Right lobe of liver (tissue), 6 donors: ENCODE measurements at places on chromosomes 16 and 17. TPM values are rescaled to one million over a fixed set of nuclear protein-coding genes. Genes with fewer than 3 reads are reported as not detected.

GRCh38 chr17:45108595-45109521, 23.5 kb downstream of the PLCD3 start:
- DNase-seq, result no peak

- no peak for DNase-seq
These were observed 7.3 kb upstream of the GAS7 start for GRCh38 chr17:10205549-10206185.

DNA sequence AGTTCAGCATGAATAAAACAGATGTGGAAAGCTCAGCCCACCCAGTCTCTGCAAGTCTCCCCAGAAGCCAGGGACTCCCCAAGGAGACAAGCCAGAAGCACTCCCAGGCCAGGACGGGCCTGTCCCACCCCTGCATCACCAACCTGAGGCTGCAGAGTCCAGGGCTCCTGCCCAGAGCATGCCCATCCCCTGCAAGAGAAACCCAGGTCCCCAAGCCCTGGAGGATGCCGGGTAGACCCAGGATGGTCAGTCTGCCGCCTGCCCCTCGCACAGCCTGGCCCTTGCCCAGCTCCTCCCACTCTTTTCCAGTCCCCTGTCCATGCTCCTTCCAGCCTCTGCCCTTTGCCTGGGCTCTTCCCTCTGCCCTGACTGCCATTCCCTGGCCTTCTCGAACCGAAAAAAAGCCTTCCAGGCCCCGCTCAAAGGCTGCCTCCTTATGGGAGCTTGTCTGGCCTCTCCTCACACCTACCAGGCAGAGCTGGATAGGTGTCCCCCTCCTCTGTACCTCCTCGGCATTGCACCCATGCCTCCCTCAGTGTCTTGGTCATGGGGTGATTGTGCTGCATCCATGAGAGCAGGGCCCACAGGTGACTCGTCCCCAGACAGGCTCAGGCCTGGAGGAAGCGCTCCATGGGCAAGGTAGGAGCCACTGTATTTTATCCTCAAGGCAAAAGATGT, 44.8 kb downstream of the BEAN1 start:
- DNase-seq, result no peak

DNA sequence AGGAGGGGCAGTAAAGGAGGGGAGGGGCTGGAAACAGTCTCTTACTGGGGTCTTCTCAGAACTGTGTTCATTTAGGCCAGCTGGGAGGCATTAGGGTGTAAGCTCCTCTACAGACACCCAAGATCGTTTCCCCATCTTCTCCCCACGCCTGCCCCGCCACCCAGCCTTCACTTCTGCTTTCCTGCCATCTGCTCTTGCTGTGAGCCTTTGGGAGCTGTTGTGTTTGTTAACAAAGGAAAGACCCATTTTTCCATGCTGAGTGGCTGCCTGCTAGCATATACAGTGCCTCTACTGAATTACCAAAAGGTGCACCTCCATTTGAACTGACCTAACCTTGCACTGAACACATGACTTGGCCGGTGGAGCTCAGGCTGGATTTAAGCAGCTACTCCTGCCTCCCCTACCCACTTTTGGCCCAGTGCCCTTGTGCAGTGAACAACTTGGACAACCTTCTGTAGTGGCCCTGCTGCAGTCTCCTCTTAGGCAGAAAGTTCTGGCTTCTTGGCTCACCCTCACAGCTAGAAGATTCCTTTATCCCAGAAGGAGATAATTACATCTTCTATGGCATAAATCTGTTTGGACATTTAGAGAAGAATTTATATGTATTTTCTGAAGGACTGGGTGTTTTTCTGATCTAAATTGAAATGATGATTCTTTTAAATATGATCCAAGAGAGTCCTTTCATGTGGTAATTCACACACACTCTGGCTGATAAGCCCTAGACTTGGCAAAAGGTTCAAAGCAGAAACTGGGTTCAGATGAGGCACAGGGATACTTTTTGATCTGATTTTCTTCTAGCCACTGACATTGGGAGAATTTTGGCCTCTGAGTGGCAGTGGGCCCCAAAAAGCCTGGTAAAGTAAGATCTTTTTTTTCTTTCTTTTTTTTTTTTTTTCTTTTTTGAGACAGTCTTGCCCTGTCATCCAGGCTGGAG, 81.9 kb upstream of the HNF1B start:
- DNase-seq, result no peak

DNA sequence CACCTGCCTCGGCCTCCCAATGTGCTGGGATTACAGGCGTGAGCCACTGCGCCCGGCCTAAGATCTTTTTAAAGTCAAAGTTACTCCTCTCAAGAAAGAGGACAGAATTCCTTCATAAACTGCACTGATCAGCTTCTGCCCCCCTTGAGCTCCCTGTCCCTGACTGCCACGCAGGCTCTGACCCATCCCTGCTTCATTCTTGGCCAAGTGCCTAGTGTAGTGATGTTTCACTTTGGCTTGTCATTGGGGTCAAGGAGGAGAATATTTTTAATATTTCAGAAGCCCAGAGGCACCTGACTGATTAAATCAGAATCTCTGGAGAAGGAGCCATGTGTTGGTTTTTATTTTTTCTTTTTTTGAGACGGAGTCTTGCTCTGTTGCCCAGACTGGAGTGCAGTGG, 9.1 kb downstream of the MRM1 start:
- DNase-seq, result no peak

The HS3ST3B1 gene
- total RNA-seq, result 36.6 TPM

- DNase-seq, result no peak
These were observed 94.1 kb downstream of the OMG start for GRCh38 chr17:31202968-31203367.

The VTN gene
- 3,771 TPM for total RNA-seq

DNA sequence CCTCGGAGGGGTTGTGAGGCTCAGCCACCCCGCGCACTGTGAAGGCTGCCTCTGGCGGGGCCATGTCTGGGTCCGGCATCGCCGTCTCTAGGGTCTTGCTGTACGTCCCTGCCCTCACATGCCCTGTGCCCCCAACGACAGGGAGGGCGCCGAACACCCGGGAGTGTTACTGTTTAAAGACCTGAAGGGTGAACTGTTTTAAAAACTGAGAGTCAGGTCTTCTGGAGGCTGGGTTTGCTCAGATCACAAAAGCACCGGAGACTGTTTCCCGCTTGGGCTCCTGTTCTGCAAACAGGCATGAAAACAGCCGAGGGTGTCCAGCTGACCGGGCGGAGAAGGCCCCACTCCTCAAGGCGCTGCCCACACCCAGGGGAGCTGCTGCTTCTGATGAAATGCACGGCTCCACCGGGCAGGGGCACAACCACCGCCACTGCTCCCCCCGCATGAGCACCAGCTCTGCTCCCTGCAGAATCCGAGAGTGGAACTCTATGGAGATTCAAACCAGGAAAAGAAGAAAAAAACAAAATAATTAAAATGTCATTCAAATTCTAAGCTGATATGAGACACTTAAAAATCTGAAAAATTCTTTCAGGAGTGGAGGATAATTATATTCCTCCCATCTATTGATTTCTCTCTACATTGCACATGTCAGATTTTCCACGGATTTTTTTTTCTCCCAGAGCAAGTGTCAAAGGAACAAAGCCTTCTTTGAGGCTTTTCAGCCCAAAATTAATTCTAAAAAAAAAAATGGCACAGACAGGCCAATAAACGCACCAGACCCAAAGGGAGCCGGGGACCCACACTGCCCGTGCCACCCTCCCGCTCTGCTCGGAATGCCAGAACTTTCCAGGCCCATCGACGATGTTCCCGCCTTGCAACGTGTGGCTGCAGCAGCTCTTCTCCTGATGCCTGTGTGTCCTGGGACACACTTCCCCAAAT, 74.3 kb downstream of the LMF1 start:
- DNase-seq, result no peak

The KRT9 gene
- not detected for total RNA-seq

GRCh38 chr16:54425681-54426552, 139.3 kb upstream of the IRX3 start:
- DNase-seq, result no peak

DNA sequence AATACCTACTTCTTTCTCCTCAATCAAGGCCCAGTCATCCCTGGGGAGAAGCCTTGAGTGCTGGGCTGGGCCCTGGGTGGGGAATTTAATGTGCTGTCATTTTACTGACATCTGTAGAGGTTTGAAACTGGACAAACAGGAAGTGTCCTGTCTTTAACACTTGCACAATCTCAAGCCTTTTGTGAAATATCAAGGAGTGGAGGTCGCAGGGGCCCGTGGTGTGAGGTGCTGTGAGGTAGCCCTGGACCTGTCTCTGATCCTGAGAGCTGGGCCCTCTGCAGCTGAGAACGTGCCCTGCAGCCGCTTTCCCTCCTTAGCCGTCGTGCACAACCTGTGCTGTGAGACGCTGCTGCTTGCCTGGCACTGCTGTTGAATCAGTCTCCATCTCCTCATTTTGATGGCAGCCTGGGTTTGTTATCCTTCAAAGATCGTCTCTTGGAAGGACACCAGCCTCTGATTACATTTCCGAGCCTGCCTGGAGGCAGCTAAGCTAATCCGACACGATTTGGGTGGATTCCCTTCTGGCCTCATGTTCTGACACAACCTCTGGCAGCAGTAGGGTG, 29.9 kb downstream of the SMARCE1 start:
- DNase-seq, result no peak

DNA sequence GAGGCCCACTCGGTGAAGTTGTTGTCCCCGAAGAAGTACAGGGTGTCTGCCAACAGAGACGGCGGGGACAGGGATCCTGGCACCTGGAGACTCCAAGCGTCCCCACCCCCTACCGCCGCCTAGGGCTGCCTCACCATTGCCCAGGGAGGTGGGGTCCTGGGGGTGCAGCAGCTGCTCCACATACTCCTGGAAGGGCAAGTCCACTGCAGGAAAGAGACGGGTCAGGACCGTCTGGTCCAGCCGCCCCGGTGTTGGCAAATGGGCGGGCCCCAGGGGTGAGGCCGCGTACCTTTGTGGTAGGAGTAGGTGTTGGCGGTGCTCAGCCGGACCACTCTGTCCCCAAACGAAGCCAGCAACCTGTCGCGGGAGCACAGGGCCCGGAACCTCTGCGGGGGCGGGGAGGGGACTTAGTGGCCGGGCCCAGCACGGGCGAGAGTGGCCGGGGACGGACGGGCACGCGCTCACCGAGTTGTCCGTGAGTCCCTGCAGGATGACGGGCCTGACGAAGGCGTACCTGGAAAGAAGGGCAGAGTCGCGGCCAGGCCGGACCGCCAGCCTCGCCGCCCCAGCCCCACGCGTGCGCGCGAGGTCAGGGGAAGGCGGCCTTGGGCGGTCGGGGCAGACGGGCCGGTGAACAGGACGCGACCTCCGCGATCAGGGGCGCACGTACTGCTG, 601 bp downstream of the JMJD8 start:
- no peak for DNase-seq

DNA sequence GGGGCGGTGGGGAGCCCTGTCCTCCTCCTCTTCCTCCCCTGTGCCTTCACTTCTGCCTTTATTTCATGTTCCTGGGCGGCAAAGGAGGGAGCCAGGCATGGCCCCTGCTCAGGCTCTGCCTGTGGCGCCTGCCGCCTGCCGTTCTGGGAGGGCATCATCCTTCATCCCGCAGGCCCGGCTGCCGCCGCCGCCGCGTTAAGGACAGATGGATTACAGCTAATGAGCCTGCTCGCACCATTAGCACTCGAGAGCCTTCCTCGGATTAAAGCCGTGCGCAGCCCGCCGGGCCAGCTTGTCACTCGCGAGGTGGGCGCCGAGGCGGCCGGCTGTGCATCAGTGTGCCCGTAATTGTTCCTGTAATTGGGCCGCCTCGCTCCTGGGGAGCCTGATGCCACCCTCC, 127.7 kb upstream of the GSE1 start:
- no peak for DNase-seq

- peak; percentile 80 for DNase-seq
These were observed 11.4 kb upstream of the AURKB start for GRCh38 chr17:8221663-8222379.

The CPHXL2 gene
- not detected for total RNA-seq

DNA sequence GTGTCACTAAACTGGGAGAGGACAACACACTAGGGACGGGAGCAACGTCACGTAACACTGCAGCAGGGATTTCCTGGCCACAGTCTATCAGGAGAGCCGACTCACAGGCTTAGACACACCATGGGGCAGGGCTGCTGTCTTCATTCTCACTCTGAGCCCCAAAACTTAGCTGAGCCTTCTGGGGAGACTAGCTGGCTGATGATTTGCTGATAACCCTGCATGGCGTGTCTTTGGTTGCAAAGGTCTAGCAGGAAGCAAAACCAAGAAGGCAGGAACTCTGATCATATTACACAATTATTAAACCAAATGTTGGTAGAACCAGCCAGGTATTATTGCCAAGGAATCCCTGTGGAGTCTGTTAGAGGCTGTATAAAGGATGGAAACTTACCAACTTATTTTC, 345.0 kb downstream of the SLC39A11 start:
- DNase-seq, result no peak
